ENCODE measurements at places on chromosomes 4 and X.

GRCh38 chr4:85861064-85861765 is 386.3 kb downstream of the ARHGAP24 start:
- no peak for DNase-seq

GRCh38 chrX:124018023-124018422 is 56.5 kb downstream of the STAG2 start:
- DNase-seq = no peak

GRCh38 chrX:8749697-8750096 is 17.8 kb upstream of the ANOS1 start:
- DNase-seq = no peak

DNA sequence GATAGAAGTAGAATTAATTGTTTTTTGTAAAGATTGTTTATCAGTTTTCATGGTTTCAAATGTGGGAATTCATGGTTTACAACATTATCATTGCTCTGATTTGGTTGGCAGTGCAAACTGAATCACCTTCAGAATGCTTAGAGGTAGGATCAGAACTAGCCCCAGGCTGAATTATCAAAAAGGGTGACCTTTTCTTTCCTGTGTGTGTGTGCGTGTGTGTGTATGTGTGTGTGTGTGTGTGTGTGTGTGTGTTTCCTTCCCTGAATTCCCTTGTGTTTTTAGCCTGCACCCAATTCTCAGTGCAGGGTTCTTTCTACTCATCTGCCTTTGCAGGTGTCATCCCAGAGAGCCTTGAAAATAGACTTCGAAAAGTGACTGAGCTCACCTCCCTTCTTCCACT is 125.0 kb downstream of the BMPR1B start:
- DNase-seq = no peak

- no peak for DNase-seq
Observed at GRCh38 chr4:95158626-95159025, 390.1 kb downstream of the UNC5C start.

DNA sequence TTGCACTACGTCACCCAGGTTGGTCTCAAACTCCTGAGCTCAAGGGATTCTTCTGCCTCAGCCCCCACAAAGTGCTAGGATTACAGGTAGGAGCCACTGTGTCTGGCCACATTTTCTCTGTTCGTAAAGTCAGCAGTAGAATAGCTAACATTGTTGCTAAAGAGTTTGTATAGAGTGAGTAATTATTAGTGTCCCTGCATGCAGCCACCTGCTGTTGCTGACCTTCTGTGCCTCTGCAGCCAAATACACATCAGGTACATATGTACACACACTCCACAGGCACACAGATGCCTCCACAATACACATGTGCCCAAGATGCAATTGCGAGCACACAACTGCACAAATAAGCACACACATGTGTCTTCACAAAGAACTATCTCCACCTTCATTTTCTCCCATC is 10.9 kb downstream of the DRD5 start:
- no peak for DNase-seq

DNA sequence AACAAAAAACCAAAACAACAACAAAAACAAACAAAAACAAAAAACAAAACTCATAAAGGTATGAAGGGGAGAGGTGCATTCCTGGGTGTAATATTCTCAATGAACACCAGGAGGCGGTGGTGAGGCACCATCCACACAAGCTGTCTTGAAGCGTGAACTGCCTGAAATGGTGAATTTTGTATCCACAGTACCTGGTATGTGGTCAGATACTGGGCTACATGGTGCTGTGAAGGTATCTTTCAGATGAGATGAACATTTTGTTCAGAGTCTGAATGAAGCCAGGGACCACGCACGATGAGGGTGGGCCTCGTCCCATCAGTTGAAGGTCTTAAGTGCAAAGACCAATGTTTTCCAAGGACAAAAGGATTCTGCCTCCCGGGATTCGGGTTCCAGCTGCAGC is 58.5 kb downstream of the ASMT start:
- peak; percentile 25 for DNase-seq

Measured in KG1 (cell line).